ENCODE measurements at places on chromosomes 2 and 18.

- DNase-seq: no peak
These were observed 122.7 kb downstream of the CAPN13 start for GRCh38 chr2:30684516-30684915.

DNA sequence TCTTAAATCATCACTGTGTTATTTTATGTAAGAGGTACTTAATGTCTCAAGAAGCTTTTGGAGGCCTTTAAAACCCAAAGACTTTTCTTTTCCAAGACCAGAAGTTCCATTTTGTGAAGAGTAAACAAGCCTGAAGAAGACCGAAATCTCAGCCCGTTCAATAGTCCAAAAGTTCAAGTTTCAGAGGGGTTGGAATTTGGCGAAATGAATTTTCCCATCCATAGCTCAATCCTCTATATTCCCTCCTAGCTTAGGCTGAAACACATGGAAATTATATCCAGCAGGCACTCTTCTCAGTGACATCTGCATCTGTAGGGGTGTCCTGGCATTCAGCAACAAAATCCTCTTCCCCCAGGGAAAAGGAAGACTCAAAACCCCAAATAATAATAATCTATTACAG, 344.6 kb downstream of the ARHGAP15 start:
- no peak for DNase-seq

DNA sequence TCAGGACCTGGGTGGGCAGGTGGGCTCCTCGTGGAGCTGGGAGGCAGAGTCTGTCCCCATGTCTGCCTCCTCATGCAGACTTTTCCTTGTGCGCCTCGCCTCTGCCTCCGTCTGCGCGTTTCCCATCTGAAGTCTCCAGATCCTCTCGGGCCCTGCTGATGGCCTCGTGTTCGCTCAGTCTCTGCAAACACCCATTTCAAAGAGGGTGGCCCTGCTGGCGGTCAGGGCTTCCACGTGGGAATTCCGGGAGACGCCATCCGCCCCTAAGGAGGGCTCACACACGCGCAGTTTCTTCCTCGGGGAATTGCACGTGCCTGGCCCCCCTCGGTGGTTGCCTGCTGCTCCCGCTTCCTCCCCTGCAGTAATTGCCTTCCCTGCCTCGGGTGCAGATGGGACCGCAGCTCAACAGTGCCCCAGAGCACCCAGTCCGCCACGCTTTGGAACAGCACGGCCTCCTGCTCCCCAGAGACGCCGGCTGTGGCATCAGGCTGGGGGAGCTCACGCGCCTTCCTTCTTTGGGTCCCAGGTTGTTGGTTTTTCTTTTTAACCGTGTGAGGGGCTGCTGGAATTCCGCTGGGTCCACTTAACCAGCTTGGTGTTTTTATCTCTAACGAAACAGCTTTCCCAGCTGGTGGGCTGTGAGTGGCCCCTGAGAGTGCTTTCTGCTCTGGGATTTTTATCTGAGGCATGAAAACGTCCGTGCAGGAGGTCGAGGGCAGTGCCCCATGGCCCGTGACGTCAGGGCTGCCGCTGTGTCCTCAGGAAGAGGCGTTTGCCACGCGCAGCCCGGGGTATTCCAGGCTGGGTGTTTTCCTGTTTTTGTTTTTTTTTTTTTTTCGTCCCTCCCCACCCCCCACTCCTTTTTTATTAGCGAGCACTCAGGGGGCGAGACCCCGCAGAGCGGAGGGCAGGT, 16.1 kb downstream of the NFATC1 start:
- no peak for DNase-seq

- no peak for DNase-seq
These were observed 312.1 kb downstream of the TMX3 start for GRCh38 chr18:68402784-68403183.

GRCh38 chr2:158533009-158533408, 76.3 kb downstream of the PKP4 start:
- DNase-seq: no peak

DNA sequence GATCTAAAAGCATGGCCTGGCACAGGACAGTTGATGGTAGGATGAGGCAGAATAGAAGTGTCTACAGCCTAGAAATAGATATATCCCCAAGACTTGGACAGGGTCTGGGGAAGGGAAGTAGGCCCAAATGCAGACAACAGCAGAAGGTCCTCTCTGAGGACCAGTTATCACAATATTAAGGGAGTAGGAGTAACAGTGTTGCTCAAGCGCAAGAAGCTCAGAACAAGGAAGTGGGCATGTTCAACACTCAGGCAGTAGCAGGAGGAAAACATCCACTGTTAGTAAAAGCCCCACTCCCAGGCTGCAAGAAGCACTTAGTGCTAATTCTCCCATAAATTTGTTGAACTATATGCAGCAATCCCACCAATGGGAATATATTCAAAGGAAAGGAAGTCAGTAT, 314.7 kb downstream of the METTL4 start:
- no peak for DNase-seq

DNA sequence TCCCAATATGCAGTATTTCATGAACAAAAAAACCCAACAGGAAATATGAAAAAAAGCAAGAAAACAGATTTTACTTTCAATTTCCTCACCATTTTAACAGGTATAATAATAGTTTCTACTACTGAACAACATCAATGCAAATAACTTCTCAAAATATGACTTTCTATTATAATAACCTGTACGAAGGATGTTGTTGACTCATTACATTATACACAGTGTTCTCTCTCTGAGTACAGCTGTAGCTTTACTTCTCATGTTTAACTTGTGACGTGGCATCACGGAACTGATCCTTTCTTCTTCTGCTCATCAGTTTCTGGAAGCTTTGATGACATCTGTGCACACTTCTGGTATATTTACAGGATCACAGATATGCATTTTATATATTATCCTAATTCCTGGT, 40.0 kb downstream of the FAM228A start:
- no peak for DNase-seq

DNA sequence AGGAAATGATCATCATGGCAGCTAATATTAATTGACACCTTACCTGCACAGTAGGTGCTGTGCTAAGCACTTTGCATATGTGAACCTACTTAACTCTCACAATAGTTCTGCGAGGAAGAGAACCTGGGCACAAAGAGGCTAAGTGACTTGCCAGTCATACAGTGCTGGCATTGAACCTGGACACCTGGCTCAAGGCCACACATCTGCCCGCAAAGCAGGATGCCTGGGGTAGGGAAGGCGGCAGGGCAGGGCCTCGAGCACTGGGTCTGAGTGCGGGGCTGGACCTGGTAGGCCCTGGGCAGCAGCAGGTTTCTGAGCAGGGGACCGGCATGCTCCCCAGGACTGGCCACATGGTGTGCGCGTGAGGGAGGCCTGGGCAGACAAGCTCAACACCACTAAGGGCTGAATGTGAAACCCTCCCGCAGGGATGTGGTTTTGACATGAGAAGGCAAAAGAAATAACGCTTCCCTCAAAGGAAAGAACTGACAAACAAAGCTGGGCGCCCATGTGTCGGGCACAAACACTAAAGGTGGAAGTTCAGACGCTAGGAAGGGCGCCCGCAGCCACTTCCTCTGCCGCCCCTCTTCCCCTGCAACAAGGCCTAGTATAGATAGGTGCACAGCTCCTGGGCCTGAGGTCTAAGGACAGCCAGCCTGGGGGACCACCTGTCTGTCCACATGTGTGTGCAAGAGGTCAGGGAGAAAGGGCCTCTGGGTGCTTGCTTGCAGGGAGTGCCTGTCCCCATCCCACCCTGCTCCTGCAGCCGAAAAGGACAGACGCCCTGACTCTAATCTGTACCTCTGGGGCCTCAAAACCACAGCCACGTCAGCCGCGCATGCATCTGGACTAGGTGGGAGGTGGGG, 92.5 kb downstream of the ZFP36L2 start:
- peak; percentile 88 for DNase-seq

- DNase-seq: no peak
These were observed 34.9 kb downstream of the SCTR start for GRCh38 chr2:119489232-119489952.

- no peak for DNase-seq
These were observed 481.0 kb upstream of the MYT1L start for GRCh38 chr2:2812117-2812516.

GRCh38 chr18:68623342-68623741, 91.6 kb downstream of the TMX3 start:
- DNase-seq: peak; percentile 7

DNA sequence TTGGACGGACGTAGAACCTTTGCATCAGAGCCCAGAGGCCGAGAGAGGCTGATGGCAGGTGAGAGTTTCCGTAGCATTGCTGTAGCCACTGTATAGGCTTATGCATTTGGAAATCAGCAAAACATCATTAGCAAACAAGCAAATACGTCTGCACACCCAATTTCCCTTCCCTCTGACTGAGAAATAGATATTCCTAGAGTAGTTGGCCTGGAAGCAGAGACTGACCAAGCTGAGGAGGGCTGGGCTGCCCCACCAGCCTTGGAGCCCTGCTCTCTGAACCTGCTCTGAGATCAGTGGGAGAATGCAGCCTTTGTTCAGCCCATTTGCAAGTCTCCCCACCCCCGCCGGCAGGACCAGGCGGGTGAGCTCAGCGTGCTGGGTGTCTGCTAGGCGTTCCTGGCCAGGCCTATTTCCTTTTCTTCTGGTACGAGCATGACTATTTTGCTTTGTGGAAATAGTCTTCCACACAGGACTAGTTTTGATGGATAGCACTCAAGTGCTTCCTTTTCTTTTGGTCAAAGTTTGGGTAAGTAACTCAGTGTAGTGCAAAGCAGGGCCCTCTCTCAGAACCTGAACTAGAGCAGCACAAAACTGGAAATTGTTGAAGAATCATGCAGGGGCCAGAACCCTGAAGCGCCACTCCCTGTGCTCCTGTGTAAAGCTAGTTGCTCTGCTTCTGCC, 21.9 kb upstream of the RNF149 start:
- peak; percentile 71 for DNase-seq

DNA sequence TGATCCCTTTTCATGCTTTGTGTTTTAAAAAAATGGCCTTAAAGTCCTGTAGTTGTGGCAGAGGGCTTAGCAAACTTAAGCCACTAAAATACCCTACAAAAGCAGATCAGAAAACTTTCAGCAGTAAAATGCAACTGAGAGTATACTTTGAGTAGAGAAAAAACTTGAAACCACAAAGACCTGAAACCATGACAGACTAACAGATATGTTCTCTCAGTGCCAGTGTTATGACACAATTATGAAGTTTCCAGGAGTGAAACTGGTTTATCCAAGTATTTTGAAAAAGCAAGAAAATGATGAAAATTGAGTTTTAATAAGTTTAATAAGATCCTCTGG, 74.5 kb downstream of the SPRED2 start:
- DNase-seq: no peak

- no peak for DNase-seq
These were observed 14.8 kb upstream of the GPR55 start for GRCh38 chr2:230939691-230940470.

DNA sequence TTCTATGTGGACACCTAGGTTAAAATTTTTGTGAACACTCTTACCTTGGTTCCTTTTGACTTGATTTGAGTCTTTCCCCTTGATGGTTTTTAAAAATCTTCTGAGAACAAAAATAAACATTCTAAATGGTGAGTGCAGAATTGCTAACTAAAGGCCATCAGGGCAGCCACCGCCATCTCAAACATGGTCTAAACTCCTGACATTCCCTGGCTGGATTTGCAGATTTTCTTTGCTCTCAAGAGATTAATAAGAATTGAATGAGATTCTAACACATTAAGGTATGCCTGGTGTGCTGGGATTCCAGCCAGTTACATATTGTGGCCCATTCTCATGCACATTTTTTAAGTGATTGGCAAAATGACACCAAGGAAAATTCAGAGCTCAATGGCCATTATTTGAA, 17.2 kb upstream of the CTDP1 start:
- no peak for DNase-seq

DNA sequence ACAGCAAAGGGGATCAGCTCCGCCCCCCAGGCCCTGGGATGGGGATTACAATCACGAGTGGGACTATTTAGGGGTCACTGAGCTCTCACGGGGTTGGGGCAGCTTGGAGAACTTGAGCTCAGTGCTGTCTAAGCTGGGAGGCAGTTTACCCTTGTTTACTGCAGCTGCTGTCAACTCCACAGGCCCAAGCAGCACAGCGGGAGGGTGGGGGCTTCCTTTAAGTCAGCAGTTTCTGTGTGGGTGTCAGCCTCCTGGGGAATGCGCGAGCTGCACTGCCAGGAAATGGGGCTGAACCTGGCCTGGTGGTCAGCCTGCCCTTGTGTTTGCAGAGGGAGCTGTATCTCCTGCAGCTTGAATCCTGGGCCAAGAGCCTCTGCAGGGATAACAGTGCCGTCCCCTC, 29.8 kb downstream of the TOGARAM2 start:
- peak; percentile 64 for DNase-seq

GRCh38 chr2:86022661-86023365, 82.9 kb downstream of the POLR1A start:
- DNase-seq: no peak

GRCh38 chr2:144082327-144082726, 437.6 kb downstream of the ZEB2 start:
- DNase-seq: no peak

DNA sequence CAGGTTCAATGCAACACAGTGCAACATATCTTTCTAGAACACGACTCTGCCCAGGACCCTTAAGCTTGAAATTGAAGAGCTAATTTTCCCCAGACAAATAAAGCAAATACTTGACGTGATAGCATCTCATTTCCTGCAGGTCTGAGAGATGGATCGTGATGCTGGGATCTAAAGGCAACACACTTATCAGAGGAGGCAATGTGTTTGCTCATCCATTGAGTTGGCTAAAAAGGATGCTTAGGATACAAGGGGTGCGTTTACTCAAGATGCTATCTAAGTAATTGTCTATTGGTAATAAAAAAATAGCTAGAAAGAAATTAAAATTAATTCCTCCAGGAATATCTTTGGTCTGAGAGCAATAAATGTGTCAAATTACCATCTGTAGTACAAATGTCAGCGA, 129.0 kb downstream of the SOCS6 start:
- no peak for DNase-seq

GRCh38 chr18:48841381-48842258, 109.1 kb downstream of the SMAD7 start:
- no peak for DNase-seq

- DNase-seq: no peak
These were observed 52.7 kb upstream of the EML4 start for GRCh38 chr2:42116195-42117181.

DNA sequence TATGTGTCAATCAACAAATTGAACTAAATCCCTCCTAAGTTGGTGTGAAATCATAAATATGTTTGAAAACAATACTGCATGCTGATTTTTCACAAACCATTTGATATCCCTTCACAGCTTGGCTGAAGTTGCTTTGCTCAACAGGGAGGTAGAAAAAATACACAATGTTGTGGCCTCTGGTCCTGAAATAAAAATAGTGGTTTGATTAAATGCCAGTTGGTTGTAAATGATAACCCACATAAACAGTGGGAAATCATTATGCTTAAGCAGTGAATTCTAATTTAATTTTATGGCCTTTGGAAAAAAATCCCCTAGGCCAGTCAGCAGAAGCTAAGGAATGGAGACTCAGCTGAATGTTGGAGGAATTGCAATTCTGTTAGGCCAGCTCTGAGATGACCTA, 359.4 kb upstream of the CWC22 start:
- DNase-seq: no peak
